Stimulated activated CD8-positive, alpha-beta memory T cell treated with anti-CD3 and anti-CD28 coated beads, Interleukin-12 subunit alpha, Interleukin-12 subunit beta, amount 100 ng/mL, for 4 hours (primary cell): ENCODE measurements at places on chromosomes 12 and 14.
A peak's percentile ranks its signal among the peaks of the same experiment; 100 is the strongest.

GRCh38 chr14:70045844-70046535, 142.8 kb downstream of the SLC8A3 start:
- DNase-seq, result no peak

DNA sequence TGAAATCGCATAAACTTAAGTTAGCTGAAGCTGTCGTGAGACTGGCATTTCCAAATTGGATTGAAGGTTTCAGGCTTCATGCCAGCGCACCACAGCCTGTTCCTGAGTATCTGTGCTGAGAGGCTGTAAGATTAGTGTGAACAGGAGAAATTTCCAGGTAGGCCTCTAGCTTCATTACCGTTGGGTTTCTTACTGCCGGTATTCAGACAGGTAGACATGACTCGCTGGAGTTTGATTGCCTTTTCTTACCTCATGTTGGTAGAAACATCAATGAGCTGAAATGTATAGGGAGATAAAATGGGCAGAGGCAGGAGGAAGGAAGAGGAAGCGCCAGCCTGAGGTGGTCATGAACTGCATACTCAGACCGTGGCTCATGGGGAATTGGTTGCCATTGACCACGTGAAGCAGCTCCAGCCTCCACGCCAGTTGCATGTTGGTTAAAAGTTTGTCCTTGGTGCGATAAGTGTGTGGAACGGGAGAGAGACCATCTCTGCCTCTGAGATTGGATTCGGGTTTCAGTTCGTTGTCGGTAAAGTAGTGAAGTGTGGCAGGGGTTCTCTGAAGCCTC, 42.3 kb upstream of the MMP17 start:
- DNase-seq, result no peak

DNA sequence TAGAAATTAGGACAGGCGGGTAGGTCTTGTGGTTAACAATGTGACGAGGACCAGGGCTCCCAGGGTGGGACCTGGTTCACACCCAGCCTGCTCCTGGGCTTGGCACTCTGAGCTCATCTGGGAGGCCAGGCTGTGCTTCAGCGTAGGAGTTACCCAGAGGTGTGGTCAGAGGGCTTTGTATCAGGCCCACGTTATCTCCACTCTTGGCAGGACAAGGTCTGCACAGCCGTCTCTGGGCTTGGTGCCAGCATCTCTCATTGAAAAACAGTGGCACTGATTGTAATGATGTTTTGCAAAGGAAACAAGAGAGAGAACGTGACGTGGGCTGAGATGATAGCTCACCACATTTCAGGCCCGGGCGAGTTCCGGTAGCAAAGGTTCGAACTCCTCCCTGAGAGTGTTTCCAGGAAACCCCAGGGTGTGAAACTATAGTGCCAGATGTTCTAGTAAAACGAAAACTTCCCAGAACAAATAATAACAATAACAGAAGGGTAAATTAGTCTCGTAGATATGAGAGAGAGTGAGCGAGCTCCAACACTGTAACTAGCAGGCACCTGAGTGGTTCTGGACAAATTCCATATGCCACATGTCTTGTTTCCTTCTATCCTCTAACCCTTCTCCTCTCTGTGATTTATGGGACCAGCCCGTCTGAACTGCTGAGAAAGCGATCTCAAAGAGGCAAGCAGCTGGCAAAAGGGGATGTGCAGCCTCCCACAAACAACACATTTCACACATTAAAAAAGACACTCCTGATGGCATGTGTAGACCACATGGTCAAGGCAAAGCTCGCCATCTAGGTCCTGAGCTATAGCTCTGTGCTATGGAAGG, 227.3 kb downstream of the KTN1 start:
- DNase-seq, result peak; percentile 42

GRCh38 chr12:124477107-124477915, 90.1 kb downstream of the NCOR2 start:
- no peak for DNase-seq

- DNase-seq, result no peak
Observed at GRCh38 chr12:95718006-95718431, 72.5 kb downstream of the NTN4 start.

- DNase-seq, result no peak
Observed at GRCh38 chr12:130474599-130475269, 137.0 kb downstream of the PIWIL1 start.

DNA sequence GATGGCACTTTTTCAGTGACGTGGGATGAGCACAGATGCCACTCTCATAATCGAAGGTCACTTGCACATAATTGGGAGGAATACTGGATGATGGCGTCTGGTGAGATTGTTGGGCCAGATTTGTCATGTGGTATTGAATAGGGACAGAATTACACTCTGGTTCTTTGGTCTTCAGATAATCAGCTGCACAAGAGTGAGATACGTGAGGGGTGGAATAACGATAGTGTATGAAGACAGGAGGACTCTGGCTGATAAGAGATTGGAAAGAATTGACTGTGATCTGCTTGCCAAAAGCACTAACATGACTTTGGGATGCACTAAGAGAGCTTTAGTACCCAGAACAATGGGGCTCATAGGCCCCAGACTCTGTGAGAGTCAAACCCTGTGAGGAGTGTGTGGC, 7.0 kb upstream of the RABGGTA start:
- no peak for DNase-seq

DNA sequence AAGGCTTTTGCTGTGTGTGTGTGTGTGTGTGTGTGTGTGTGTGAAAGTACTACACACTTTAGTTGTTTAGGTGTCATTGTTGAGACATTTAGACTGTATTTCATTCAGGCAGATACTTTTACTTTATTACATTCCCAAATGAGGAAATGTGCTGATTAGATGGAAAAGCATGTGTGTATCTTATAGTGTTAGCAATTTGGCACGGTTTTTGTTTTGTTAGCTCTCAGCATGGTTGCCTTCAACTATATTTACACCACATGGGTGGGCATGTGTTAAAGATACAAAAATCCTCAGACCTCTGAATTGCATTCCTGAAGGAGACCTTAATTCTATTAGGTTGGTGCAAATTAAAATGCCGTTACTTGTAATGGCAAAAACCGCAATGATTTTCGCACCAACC, 879.5 kb downstream of the DIO2 start:
- no peak for DNase-seq

GRCh38 chr12:69099201-69099837, 140.1 kb upstream of the CPSF6 start:
- no peak for DNase-seq

GRCh38 chr14:52233693-52234092, 33.8 kb upstream of the PTGDR start:
- DNase-seq, result no peak

GRCh38 chr12:24360907-24361306, 411.4 kb upstream of the SOX5 start:
- DNase-seq, result no peak

GRCh38 chr14:69270795-69271708, 11.1 kb downstream of the GALNT16 start:
- no peak for DNase-seq
